Stimulated activated CD4-positive, alpha-beta T cell treated with anti-CD3 and anti-CD28 coated beads, TNF-alpha, amount 100 ng/mL, for 1 hour (primary cell): ENCODE measurements at places on chromosomes 5 and 9.

GRCh38 chr5:127962491-127962890 is 121.1 kb upstream of the SLC12A2 start:
- DNase-seq, result no peak

GRCh38 chr9:98147582-98147981 is 28.6 kb upstream of the TRIM14 start:
- DNase-seq, result no peak

DNA sequence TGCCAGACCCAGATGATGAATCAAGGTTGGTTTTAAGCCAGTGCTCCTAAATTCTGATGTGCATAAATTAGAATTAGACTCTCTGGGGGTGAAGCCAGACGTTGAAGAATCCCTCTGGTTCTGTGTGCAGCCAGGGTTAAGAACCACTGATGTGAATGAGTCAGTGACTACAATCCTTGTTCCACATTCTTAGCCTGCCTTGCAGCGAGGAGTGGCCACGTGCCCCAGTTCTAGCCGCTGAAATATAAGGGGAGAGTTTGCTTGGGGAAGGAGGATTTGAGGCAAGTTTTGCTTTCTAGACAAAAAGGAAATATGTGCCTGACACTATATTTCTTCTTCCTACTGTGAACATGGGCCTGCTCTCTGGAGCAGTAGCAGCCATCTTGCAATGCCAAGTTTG is 34.2 kb upstream of the MSH3 start:
- no peak for DNase-seq

DNA sequence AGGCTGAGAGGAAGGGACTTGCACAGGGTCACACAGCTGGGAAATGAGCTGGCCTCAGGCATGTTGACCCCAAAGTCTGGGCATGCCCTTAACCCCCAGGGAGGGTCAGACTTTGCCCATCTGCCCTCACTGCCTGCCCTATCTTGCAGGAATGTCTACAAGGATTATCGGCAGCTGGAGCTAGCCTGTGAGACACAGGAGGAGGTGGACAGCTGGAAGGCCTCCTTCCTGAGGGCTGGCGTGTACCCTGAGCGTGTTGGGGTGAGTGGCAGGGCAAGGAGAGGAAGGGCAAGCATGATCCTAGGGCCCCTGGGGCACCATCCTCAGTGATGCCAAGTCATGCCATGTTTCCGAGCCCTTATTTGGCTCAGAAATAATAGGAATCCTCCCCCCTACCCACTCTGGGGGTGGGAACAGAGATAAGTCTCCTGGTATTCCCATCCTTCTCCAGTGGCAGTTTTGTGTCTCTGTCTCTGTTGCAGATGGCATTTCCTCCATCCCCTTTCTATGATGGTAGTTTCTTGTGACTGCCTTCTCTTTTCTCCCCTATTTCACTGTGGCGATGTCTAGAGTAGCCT is 28.5 kb downstream of the GOLGA2 start:
- DNase-seq, result no peak

GRCh38 chr5:160485364-160485969 is 63.8 kb downstream of the PTTG1 start:
- DNase-seq, result no peak

DNA sequence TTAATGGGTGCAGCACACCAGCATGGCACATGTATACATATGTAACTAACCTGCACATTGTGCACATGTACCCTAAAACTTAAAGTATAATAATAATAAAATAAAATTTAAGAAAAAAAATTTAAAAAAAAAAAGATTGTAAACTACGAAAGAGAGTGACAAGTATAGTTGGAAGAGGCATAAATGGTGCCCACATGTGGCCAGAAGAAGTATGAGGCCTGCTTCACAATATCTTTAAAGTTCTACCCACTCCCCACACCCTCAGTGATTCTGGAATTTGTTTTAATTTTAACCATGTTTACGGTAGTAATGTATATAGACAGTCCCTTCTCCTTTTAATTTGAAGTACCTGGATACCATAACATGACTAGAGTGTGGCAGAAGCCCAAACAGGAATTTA is 172.7 kb downstream of the CHSY3 start:
- DNase-seq, result no peak

- DNase-seq, result peak; percentile 0
Observed at GRCh38 chr5:111511831-111512374, 432 bp downstream of the STARD4 start.

GRCh38 chr5:135747824-135748223 is 86.6 kb upstream of the SLC25A48 start:
- DNase-seq, result no peak

GRCh38 chr5:143741421-143741820 is 70.5 kb upstream of the HMHB1 start:
- DNase-seq, result no peak

- no peak for DNase-seq
Observed at GRCh38 chr5:122501089-122501435, 189.0 kb downstream of the SNCAIP start.

GRCh38 chr9:112091810-112092209 is 83.3 kb downstream of the SUSD1 start:
- no peak for DNase-seq

- no peak for DNase-seq
Observed at GRCh38 chr5:18563853-18564252, 929.6 kb downstream of the TAF11L14 start.

DNA sequence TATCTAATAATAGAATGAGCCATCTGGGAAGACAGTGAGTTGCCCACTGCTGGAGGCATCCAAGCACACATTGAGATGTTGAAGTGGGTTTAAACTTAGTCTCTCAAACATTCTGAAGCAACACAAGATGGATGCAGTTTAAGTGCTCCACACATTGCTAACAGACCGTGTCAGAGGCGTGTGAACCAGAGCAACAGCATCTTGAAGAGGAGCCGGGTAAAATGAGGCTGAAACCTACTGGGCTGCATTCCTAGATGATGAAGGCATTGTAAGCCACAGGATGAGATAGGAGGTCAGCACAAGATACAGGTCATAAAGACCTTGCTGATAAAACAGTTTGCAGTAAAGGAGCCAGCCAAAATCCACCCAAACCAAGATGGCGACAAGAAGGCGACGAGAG is 73.5 kb upstream of the TMEM215 start:
- DNase-seq, result no peak

DNA sequence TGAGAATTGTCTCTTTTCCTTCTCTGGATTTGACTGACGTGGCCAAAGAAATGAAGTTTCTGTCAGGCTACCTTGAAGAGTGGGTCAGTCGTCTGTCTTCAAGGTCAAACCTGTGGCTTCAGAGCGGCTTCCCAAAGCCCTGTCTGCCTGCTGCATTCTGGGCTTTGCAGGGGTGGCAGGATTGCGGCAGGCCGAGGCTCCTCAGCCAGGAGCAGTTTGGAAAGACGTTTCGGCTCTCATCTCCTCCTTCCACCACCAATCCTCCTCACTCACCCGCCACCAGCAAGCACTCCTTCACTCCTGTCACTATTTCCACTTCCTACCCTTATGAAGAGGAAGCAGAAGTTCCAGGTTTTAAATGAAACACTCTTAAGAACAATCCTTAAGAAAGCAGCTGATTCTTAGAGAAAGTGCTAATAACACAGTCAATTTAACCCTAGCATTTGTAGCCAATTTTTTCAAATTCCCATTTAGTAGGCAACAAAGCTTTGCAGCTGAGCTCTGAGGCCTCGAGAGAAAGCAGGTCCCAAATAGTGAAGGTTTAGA is 351.7 kb downstream of the ZNF608 start:
- DNase-seq, result no peak

DNA sequence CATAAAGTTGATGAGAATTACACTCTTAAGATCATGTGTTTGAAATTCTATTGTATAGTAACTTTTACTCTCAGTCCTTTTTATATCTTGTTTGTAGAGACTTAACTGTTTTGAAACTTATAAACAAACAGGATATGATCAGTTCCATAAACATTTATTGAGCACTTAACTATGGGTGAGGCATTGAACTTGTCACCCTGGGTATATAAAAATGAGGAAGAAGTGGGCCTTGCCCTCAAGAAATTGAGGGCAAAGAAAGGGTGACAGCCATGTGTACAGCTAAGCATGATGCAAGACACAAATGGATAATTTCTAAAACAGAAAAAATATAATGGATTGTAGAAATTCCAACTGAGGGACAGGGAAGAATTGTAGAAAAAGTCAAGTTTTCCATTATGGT is 15.7 kb downstream of the UNC13B start:
- DNase-seq, result no peak

DNA sequence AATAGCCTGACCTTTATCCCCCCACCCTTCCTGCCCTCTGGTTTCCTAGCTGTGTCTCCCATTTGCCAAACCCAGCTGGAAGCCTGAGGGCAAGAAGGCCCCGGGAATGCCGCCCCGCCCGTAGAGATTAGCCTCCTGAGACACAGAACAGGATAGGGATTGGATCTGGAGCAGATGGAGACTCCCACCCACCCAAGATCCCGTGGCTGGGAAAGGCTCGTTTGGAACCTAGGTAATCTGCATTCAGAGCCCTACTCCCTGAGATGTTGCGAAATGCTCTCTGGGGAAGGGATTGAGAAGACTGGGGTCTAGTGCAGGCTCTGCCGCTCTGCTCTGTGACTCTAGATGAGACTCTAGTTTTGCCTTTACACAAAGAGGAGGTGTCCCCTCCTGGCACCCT is 10.9 kb downstream of the AQP3 start:
- no peak for DNase-seq

- DNase-seq, result no peak
Observed at GRCh38 chr5:154740483-154740882, 14.7 kb upstream of the LARP1 start.

- DNase-seq, result no peak
Observed at GRCh38 chr9:105233873-105234272, 10.6 kb upstream of the SLC44A1 start.

DNA sequence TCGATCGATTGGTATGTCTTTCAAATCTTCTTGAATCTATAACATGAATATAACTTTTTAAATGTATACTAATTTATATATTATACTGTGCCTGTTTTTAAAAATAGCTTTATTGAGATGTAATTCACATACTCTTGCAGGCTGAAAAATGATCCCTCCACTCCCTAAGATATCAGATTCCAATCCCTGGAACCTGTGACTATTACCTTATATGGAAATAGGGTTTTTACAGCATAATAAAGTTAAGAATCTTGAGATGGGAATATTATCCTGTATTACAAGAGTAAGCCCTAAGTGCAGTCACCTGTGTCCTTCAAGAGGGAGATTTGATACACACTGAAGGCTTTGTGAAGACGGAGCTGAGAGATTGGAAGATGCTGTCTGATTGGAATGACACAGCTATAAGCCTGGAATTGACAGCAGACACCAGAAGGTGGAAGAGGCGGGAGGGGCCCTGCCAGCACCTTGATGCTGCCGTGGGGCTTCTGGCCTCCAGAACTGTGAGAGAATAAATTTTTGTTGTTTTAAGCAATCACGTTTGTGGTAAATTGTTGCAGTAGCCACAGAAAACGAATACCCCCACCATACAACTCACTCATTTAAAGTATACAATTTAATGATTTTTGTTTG is 161.3 kb downstream of the RMI1 start:
- DNase-seq, result no peak

DNA sequence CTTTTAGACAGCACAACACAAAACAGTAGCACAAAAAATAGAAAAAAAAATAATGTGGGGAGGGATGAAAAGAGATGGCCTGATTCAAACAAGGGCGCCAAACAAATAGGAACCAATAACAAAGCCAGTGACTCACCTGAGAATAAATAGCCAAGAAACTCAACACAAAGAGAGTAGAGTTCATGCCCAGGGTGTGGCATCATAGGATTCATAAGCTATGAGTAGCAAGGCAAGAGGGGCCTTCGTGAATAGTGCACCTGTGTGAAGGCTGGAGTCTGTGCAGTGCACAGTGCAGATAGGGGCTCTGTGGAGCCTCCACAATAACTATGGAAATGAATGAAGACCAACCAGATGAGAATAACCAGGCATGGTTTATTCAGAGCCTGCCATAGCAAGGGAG is 541.7 kb downstream of the SPOCK1 start:
- DNase-seq, result no peak

GRCh38 chr9:136631038-136632000 is 31.4 kb upstream of the EGFL7 start:
- DNase-seq, result peak; percentile 57

GRCh38 chr9:127128341-127129072 is 6.1 kb upstream of the ANGPTL2 start:
- DNase-seq, result no peak

GRCh38 chr5:98933445-98934072 is 4.8 kb upstream of the CHD1 start:
- no peak for DNase-seq

DNA sequence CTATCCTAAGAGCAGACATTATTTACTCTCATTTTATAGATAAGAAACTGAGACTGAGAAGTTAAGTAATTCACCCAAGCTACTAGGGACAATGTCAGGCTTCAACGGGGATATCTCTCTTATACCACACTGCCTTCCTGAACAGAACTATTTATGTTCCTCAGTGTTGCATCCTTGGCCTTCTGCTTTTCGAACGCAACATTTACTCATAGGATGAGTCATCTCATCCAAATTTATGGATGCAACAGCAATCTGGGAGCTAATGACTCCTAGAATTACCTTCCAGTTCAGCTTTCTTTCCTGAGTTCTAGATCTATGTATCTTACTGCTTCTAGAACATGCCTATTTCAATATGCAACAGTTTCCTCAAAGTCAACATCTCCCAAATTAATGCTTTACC is 103.6 kb upstream of the PAM start:
- no peak for DNase-seq

- DNase-seq, result no peak
Observed at GRCh38 chr9:77392328-77392727, 215.0 kb downstream of the VPS13A start.

DNA sequence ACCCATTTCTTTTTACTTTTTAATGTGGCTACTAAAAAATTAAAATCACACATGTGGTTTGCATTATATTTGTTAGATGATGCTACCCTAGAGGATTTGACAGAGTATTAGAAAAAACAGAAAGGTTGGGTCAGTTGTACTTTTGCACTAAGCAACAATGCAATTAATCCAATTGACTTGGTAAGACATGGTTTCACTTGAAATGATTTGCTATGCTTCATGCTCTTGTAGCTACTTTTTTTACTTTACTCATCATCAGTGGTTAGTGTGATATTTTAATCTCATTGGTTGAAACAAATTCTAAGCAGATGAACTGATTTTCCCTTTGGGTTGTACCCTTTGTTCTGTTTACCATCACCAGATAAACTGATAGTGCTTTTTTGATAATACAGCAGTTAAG is 39.4 kb downstream of the HMHB1 start:
- no peak for DNase-seq

DNA sequence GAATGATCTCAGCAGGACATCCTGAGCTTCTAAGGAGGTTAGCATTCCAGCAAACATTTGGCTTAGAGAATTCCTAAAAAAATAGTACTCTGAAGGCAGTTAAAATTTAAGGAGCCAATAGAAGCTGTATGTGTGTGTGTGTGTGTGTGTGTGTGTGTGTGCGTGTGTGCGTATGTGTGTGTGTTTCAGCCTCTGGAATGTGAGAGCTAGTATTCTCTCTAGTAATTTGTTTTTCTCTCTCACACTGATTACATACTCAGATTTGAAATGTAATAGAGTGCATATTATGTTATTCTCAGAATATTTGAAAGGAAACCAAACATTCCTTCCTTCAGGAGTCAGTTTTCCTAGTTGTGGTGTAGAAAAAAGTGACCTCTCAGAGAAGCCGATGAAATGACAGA is 279.6 kb downstream of the TMEM38B start:
- no peak for DNase-seq
